ENCODE measurements at places on chromosomes 16 and 17.

- peak; percentile 45 for DNase-seq
These were observed 9.2 kb upstream of the TLCD3B start for GRCh38 chr16:30040221-30040620.

DNA sequence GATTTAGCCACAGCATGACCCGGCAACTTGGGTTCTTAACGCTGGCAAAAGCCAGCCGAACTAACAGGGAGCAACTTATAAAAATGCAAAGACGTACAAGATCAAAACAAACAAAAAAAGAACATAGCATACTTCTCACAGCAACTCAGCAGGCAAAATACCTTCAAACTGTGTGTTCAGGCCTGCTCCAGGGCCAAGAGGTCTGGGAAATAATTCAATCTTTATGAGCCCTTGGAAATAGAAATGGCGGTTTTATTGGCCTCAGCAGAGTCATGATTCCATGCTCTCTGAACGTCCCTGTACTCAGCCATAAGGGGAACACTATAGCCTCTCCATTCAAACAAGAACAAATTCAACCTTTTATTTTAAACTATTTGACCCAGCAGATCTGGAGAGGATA, 101.3 kb upstream of the C17orf78 start:
- no peak for DNase-seq

GRCh38 chr17:17253406-17253805, 16.4 kb upstream of the FLCN start:
- peak; percentile 9 for DNase-seq

- DNase-seq, result no peak
These were observed 109.8 kb downstream of the SDR42E1 start for GRCh38 chr16:81901484-81901883.

DNA sequence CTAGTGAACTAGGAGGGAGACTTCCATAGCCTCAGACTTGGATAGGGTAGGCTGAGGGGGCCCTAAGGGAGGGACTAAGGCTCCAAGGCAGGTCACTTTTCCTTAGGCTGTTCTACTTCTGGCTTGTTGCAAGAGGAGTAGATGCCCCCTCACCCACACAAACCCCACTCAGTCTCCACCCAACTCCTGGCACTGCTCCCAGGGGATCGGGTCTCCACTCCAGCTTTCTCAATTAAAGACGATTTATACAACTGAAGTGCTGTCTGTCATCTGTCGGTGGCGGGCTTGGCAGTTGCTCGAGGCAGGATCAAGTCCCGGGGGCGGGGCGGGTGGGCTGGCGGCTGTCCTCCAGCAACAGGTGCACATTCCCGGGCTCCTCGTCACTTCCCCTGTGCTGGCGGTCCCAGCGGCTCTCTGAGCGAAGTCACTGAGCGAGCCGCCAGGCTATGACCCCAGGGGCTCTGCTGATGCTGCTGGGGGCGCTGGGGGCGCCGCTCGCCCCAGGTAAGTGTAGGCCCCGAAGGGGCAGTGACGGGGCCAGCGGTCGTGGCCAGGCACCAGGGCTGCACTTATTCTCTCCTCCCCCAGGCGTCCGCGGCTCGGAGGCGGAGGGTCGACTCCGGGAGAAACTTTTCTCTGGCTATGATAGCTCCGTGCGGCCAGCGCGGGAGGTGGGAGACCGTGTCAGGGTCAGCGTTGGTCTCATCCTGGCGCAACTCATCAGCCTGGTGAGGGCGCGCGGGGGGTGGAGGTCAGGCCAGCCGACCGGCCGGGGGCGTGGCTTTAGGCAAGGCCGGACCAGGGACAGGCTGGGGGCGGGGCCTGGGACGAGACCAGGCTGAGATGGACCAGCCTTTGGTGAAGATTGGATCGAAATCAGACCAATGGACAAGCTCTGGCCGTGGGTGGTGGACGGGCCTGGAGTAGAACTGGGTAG, at the start of gene CHRNB1:
Gene CHRNB1 (plus strand): TSS at position 380 of the 937 bp plus-strand sequence. CDS start 67 bp downstream, at position 447.
- DNase-seq, result peak; percentile 79

DNA sequence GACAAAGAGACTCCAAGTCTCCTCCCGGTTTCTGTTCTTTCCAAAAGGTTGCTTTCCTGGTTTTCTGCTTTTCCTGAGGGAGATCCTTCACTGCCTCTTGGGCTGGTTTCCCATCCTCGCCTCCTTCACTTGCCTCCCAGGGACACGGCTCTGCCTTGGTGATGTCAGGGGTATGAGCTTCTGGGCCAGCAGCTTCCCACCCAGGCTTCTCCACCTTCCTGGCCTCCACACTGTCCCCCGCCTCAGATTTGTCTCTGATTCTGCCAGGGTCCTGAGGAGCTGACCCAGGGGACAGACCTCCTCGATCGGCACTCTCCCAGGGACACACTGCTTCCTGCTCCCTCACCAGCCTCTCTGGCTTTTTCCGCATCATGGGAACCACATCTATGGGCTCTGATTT, 14.5 kb downstream of the GPR179 start:
- no peak for DNase-seq

DNA sequence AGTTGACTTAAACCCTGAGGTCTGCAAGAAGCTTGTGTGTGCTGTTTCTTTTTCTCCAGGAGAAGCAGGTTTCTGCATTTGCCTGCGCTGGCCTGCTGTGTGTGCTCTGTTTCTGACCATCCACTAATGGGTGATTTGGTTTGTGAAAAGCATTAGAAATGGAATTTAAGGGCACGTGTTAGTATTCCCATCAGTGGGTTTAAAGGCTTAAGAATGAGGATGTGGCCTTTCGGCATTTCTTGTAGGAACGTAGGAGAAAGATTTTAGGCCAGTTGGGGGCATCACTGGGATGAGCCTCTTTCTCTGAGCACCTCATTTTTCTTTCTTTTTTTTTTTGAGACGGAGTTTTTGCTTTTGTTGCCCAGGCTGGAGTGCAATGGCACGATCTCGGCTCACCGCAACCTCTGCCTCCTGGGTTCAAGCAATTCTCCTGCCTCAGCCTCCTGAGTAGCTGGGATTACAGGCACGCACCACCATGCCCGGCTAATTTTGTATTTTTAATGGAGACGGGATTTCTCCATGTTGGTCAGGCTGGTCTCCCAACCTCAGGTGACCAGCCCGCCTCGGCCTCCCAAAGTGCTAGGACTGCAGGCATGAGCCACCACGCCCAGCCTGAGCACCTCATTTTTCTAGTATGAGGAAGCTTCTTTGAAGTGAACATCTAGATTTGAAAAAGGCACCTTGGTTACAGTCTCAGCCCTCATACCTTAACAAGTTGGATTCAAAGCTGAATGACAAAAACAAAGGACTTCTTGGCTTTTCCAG, 110.3 kb downstream of the BANP start:
- DNase-seq, result no peak
